ENCODE measurements at places on chromosomes 5 and 9. TPM values are rescaled to one million over a fixed set of nuclear protein-coding genes. Genes with fewer than 3 reads are reported as not detected.

DNA sequence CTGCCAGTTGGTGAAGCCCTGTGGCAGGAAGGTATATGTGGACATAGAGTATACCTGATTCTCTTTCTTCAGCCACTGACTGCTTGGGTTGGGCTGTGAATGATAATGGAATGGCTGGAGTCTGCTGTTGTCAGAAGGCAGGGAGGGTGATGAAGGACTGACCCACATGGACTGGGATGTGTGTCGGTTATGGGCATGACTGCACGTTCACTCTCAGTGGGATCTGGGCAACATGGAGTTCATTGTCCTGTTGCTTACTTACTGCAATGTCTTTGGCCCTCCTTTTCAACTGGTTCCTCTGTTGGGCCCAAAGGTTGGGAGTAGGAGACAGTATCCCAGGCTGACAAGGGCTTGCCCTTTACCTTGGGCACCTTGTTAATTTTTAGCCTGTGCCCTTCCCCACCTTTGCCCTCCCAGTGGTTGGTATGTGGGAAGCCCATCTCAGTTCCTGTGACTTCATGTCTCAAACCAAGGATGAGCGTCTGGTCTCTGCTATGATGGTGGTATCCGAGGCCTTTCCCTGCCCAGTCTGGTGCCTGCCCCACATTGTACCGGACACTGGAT is 34.6 kb downstream of the FAXDC2 start:
- no peak for DNase-seq

- peak; percentile 57 for DNase-seq
These were observed 8.1 kb downstream of the PPP3R2 start for GRCh38 chr9:101586651-101587050.

GRCh38 chr9:91546574-91546973 is 122.9 kb upstream of the NFIL3 start:
- DNase-seq, result peak; percentile 66

The RORB gene
- total RNA-seq, result not detected

DNA sequence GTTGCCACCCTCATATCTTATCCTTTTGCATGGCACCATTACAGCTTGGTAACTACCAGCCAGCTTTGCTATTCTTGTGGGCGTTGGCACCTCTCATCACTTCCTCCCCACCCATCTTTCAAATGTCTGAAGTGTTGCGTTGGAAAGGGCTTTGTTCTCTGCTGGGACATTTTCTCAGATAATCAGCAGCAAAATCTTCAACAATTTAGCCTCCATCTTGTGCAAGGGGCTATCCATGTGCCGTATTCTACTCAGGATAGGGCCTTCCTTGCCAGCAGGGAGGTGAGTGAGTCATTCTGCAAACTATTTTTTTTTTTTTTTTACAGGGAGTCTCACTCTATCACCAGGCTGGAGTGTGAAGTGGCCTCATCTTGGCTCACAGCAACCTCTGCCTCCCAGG is 62.1 kb upstream of the NUDT12 start:
- no peak for DNase-seq

DNA sequence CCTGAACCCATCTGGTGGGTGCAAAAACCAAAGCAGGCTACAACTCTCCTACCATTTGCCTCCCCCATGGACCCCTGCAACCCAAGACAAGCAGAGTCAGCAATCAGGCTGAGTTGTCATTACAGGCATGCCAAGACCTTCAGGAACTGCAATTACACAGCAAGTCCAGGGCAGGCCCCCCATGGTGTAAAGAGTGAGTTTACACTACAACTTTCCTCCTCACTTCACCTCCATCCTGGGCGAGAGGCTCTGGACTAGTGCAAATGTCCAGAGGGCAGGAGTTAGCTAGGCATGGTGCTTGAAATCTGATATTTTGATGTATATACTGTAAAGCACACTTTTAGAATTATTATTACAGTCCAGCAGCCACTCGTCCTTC is 7.0 kb upstream of the P4HA2 start:
- DNase-seq, result no peak

The ZBED3 gene
- total RNA-seq, result 0.29 TPM

DNA sequence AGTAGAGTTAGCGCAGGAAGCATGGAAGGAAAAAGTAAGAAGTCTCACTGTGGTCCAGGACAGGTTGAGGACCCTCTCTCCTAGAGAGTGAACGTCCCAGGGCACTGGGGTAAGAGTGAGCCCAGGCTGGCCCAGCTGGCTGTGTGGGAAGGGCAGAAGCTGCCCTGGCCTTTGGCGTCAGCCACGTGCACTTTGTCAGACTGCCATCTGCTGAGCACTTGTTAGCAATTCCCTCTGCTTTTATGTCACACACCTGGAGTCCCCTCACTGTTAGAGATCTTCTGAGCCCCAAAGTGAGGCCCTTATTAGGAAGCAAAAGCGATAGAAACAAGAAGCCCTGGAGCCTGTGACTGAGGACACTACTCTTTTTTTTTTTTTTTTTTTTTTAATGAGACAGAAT is 79.1 kb downstream of the UGCG start:
- peak; percentile 30 for DNase-seq

The FREM1 gene
- total RNA-seq, result 0.88 TPM

GRCh38 chr5:68289498-68289897 is 73.9 kb downstream of the PIK3R1 start:
- no peak for DNase-seq

The SLC34A1 gene
- not detected for total RNA-seq

DNA sequence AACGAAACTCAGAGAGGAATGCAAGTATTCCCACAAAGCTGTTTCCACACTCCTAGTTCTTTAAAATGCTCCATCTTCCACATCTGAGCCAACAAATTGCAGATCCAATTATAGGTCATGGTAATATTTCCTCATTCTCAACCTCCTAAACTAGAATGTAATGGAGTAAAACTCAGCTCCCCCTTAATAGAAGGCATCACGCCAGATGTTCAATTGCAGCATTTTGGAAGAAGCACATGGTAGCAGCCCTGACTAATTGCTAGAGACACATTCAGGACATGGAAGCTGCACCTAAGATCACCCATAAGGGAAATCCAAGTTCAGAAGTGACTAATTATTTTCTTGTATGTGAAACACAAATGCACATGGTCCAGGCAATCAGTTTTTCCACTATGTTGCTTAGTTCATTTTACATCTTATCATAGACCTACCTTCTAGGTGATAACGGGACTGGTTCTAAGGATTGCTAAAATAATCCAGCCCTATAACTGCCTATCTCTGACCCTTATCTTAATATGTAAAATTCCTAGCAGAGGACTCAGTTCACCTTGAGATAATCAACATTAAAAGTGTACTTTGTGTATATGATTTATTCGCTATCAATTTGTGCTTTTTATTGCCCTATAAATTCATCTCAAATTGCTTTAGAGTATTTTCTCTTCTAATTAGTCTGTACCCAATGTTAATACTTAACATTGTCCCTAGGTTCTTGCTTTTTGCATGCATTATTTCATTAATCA is 75.1 kb downstream of the GABRB2 start:
- DNase-seq, result no peak

GRCh38 chr5:39459071-39459470 is 34.3 kb upstream of the DAB2 start:
- DNase-seq, result peak; percentile 7

- peak; percentile 42 for DNase-seq
These were observed 61.1 kb upstream of the ARAP3 start for GRCh38 chr5:141742866-141743851.

The ENHO gene
- 0.29 TPM for total RNA-seq

DNA sequence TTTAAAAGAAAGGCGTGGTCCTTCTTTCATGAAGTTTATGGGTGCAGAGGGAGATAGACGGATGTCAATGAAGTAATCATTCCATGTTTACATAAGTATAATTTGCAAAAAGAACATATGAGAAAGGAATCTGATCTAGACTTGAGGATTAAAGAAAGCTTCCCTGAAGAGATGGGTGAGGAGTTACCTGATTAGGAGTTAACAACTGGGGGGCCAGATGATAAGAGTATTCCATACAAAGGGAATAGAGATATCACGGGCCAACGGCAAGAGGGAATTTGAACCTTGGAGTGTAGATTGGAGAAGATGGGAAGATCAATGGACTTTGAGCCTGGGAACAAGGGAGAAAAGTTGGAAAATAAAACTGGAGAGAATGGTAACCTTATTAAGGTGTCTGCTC is 1959.9 kb upstream of the WWC1 start:
- DNase-seq, result no peak

The KCNN2 gene
- not detected for total RNA-seq

DNA sequence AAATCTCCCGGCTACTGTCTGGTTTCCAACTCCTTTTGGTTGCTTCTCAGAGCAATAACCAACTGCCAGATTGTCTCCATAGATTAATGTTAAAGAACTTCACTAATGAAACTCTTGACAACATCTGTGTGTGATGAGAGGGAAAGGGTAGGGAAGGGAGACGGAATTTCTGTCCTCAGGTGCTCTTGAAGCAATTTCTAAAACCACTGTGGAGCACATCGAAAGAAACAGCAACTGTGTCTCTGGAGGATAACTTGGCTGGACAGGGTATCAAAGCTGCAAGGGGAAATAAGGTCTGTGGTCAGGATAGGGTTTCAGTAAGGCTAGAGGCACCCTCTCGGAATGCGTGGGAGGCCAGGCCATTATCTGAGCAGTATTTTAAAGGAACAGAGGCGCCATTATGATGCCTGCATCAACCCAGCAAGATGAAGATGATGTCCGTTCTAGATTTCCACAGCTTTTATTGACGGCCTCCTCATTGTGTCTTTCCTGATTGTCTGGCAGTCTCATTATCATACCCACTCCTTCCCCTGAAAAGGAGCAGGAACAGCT is 76.6 kb downstream of the RORB start:
- DNase-seq, result peak; percentile 32

The TTC23L gene
- 0.20 TPM for total RNA-seq

The AIF1L gene
- 0.72 TPM for total RNA-seq

DNA sequence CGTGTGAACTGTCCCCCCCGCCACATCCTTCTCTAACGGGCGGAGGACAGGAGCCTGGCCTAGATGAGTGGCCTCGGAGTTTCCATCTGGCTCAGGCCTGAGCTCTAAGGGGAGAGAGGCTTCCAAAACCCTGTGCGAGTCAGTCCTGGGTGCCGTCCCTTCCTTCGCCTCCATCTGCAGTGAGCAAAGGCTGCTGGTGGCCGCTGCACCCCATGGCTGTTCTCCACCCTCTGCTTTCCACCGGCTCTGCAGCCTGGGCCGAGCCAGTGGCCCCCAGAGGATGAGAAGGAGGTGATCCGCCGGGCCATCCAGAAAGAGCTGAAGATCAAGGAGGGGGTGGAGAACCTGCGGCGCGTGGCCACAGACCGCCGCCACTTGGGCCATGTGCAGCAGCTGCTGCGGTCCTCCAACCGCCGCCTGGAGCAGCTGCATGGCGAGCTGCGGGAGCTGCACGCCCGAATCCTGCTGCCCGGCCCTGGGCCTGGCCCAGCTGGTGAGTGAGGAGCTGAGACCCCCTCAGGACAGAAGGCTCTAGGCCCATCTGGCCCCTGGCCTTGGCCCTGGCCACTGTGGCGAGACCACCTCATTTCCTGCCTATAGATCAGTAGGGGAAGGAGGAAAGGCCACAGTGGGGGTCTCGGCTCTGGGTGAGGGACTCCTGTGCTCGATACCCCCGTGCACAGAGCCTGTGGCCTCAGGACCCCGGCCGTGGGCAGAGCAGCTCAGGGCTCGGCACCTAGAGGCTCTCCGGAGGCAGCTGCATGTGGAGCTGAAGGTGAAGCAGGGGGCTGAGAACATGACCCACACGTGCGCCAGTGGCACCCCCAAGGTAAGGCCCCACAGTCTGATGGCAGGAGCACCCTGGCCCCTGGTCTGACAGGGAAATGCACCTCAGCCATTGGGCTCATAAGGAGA is 3.0 kb downstream of the PKN3 start:
- DNase-seq, result no peak

GRCh38 chr9:37269221-37269620 is 148.8 kb downstream of the ZCCHC7 start:
- DNase-seq, result no peak

GRCh38 chr5:161373345-161373707 is 173.2 kb downstream of the GABRB2 start:
- DNase-seq, result no peak

The FOXD4L3 gene
- not detected for total RNA-seq

GRCh38 chr9:131627648-131628458 is 82.5 kb downstream of the PRRT1B start:
- DNase-seq, result no peak

- DNase-seq, result no peak
These were observed 161.3 kb upstream of the IRX2 start for GRCh38 chr5:2912741-2913140.

The ERMP1 gene
- 25.2 TPM for total RNA-seq

DNA sequence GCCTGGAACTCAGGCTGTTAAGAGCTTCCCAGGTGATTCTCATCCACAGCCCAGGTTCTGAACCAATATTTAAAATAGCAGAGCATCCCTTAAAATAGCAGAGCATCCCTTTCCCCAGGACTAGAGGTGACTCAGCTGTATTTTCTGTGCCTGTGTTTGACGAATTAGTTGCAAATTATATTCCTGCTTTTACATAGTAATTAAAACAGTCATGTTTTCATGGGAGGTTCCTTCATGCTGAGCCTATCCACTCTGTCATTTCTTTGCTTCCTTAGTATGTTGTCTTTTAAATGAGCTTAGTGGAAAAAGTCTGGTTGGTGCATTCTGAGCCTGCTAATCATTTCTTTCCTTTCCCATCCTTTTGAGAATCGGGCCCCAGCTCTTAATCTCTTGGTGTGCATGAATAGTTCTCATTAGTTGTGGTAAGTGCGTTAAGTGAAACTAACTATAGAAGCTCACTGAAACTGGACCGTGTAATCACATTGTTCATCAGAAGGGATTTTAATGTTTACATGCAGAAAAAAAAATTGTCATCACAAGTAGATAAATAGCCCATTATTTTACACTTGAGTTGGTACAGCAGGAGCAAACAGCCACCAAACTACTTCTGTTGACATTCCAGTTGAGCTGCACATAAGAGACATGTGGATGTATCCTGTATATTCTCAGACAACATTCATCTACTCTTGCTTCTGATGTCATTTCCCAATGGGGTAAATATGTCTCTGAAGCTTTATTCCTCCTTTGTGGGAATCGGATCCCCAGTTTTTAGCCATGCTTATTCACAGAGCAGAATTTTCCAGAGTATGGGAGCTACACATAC is 596.9 kb upstream of the WWC1 start:
- no peak for DNase-seq

DNA sequence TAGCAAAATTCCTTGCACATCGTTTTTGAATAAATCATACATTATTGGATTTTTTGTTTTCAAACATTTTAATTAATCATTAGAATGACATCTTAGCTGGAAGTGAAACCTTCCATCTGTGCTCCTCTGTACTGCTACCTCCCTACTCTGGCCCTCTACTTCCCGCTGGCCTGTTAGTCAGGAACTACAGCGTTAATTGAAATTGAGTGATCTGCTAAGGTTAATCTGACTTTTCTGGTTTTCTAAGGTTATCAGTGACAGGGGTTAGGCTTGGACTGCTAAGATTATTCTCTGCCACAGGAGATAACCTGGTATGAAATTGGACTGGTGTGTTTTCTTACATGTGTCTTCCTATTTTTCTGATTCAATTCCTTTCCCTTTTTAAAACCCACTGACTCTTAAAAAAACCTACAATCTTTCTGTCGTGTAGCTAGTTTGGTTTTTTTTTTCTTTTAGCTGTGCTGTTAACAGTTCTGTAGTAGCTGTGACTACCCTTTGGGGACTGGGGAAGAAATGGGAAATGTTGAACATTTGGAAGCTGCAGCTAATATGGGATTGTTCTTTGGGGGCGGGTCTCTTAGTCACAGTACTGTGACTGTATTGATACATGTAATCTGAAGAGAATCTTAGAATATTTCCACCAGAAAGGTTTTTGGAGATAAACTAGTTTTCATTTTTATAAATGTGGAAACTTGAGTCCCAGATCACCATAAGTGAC is 4.6 kb downstream of the KIF2A start:
- no peak for DNase-seq
